ENCODE measurements at places on chromosomes 4 and X.

DNA sequence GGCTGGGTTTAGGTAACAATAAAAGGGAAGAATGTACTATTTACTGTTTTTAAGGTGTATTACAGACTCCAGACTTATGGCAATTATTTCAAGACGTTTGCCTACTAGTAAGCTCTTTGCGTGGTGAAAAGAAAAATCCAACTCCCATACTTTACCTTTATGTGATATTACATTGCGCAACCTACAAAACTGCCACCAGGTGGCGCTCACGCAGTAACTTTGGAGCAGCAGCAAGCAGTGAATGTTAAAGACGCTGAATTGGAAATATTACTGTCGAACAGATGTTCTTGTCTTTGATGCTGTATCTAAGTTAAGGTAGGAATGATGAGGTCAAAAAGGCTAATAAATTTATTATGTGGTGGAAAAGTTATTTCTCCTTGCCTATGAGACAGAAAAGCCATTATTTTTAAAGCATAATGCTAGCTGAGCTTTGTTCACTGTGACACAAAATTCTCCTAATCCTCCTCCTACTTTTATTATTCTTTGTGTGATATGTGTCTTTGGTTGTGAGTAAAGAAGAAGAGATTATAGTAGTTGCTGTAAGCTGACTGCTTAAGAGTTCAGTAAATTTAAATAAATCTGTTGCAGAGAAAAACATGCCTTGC, 1099.8 kb upstream of the TENM3 start:
- DNase-seq: peak; percentile 65

DNA sequence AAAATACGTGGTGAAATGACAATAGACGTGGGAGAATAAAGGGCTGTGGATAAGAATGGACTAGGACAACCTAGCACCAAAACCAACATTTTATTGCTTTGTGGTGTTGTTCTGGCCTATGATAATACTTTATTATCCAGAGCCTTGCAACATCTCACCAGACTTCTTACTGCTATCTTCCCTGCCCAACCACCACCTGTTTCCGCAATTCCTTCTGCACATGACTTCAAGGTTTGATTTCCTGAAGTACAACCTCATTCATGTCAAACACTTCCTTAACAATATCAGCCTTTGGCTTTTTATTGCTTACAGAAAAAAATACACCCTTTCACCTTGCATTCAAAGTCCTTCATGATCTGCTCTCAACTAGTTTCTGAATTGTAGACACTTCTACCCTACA, 84.8 kb downstream of the RTL3 start:
- no peak for DNase-seq

GRCh38 chrX:110210417-110211139, 107.3 kb downstream of the AMMECR1 start:
- no peak for DNase-seq

DNA sequence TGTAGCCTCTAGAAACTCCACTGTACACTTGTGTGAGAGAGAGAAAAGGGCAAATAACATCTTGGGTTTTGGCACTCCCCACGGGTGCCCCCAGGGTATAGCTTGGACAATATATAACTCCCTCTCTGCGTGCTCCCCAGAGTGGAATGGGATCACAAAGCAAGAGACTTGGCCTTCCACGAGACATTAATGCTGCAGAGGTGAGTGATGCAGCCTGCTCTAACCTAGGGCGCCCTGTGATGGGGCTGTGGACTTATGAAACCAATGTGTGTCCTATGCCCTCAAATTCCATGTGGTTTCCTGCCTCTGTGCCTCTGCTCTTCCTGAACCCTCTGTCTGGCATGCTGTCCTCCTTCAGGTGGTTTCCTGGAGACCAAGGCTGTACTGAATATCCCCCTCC, 22.0 kb upstream of the FAM9C start:
- DNase-seq: no peak

GRCh38 chr4:139624441-139625092, 41.1 kb upstream of the MGST2 start:
- no peak for DNase-seq

GRCh38 chr4:34293459-34293858, 1950.9 kb downstream of the ARAP2 start:
- DNase-seq: no peak

DNA sequence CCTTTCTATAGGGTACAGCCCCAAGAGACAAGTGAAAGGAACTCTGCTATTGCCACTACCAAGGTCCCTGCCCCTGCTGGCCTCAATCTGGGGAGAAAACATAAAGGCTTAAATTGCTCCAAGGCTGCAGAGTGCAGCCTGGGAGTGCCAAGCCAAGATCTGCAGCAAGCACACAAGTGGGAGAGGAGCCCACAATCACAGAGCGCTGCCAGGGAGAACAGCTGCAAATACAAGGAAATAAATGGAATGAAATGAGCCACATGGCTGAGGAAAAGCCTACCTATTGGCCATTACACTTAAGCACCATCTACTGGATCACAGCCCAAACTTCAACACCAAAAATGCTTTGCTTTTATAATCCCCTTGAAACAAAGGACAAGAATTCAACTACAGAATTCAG, 582.4 kb downstream of the FAM133A start:
- no peak for DNase-seq

- no peak for DNase-seq
Measured at GRCh38 chr4:47617607-47618006, 132.5 kb downstream of the ATP10D start.

DNA sequence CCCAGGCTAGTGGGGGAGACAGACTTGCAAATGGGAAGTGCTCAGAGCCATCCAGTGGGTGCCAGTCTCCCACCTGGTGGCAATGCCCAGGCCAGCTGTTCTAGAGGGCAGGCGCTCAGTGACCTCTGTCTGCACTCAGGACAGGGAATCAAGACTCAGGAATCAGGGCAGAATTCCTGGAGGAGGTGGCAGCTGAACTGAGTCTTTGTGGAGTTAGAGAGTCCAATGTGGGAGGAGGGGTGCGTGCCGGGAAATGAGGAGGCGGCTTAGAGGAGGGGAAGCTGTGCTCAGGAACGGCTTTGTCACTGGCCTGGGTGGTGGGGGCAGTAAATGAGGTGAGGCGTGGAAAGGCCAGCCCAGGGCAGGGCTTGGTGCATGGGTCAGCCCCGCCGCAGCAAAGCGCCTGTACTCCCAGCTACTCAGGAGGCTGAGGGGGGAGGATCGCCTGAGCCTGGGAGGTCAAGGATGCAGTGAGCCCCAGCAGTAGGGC, 31.3 kb upstream of the SORCS2 start:
- DNase-seq: no peak

- DNase-seq: no peak
Measured at GRCh38 chrX:121221322-121221977, 174.0 kb downstream of the GLUD2 start.

DNA sequence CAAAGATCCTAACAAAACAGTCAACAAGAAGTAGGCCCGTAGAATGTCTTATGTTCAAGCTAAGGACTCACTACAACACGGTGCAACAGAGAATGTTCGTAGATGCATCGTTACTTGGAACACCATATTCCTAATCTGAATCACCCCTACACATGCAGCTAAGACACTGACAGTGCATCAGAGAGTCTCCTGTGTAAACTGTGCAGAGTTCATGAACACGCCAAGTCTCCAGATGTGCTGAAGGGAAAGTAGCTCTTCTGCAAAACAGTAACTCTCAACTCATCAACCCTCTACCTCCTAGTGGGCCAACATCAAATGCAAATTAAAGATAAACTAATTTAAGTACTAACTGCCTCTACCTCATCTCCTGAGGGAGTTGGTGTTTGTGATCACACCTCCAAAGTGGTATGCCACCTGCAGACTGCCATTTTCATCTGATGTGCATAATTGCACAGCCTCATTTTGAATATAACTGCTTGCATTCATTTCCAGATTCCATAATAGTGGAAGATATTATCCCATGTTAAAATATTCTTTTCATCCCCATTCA, 73.5 kb downstream of the MOSPD2 start:
- no peak for DNase-seq

- no peak for DNase-seq
Measured at GRCh38 chr4:180710628-180711337, 1532.4 kb upstream of the TENM3 start.

- DNase-seq: peak; percentile 87
Measured at GRCh38 chr4:186725469-186726425, 2.1 kb upstream of the FAT1 start.

DNA sequence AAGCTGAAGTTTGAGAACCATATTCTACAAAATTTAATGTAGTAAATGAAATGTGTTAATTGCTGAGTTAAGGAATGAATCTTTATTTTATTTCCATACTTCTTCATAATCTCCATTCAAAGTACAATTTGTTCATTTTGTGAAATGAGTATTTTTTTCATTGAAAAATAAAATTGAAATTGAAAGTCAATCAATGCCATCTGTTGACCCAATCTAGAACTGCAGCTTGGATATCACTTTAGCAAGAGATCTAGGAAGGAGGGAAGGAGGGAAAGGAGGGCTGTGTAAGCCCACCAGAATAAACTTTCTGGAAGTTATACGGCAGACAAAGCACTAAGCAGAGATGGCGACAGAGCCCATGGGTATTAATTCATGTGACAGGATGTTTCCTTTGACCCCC, 128.4 kb downstream of the ZMAT1 start:
- no peak for DNase-seq

GRCh38 chr4:8182858-8183725, 16.0 kb upstream of the SH3TC1 start:
- peak; percentile 94 for DNase-seq

DNA sequence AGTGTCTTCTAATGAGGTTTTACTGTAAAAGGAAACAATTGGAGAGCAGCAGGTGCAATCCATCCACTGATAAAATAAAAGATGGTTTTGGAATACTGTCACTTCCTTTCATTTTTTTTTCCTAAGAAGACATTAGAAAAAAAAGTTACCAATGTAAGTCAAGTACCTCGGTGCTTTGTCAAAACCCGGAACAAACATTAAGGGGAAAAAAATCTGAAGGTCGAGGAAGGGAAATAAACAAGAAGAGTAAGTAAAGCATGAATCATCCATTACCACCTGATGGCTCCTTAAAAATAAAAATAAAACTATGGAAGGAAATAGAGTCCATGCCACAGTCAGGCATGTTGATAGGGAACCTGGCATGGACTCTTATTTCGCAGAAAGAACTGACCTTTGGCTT, 15.3 kb upstream of the XPNPEP2 start:
- no peak for DNase-seq

GRCh38 chrX:130676861-130677260, 226.1 kb downstream of the ENOX2 start:
- no peak for DNase-seq

DNA sequence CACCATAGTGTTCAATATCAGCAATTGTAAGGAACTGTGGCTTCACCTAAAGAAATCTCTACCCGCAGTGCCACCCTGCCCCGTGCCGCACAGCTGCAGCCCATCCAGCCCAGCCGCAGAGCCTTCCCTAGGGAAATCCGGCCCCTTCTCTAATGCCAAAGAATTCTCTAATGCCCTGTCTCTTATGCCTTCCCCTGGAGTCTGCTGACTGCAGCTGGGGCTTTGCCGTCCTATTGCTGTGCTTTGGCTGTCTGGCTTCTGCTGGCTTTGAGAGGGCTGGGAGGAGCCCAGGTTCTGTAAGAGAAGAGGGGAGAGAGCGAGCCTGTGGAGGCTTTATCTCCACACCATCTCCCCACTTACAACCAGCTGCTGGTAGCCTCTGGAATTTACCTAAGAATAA, 85.9 kb upstream of the HELT start:
- no peak for DNase-seq

DNA sequence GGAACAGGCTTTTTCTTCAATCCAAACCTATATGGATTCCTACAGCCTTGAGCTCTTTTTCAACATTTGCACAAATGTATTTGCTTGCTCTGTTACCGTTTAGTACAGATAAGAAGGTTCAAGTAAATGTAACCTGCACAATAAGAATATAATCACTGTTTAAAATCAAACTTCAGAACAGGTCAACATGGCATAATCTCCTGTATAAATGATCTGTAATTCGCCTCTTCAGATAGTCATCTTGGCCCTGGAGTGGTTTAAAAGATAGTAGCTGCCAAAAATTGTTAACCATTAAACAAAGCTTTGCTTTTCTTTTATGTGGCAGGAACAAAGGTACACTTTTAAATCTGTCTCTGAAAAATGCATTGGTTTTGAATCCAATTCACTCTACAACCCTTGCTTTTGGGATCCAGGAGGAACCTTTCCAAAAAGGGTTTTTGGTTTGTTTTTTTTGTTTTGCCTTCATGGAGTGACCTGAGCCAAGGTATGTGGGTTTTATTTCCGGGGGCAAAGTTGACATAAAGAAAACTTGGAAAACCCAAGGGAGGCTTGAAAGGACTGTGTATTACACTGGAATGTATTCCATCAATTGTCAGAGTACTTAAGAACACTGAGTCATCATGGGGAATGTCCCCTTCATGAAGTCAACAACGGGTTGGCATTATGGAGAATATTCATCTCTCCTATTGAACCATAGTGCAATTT, 210.4 kb upstream of the HCCS start:
- DNase-seq: peak; percentile 23
